ENCODE measurements at places on chromosomes 5 and 9. TPM values are rescaled to one million over a fixed set of nuclear protein-coding genes. Genes with fewer than 3 reads are reported as not detected.

The C5orf63 gene
- 3.7 TPM for polyA plus RNA-seq

The IGIP gene
- polyA plus RNA-seq = 0.83 TPM

DNA sequence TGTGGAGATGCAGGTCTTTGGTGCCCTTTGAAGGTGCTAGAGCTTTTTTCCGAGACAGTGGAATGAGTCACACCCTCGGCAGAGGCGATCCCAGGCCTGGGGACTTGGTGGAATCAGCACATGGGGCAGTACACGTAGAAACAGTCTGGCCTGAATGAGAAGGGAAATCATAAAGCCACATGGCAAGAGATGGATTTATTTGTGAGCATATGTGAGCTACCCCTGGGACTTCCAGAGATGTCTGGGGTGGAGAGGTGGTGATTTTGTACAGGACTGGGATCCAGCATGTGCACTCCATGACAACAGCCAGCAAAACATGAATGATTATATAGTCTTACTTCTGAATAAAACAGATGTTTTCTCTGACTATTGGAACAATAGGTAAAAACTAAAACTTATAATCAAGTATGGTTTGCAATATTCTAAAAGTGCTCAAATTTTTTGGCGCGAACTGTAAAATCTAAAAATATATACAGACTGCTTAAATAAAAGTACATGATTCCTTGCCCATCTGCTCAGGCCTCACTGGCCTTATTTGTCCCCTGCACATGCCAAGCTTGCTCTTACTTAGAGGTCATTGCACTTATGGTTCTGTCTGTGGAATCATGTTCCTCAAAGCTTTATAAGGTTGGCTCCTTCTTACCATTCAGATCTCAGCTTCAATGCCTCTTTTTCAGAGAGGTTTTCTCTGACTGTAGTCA lies 54.7 kb upstream of the SMARCA2 start:
- no peak for DNase-seq

DNA sequence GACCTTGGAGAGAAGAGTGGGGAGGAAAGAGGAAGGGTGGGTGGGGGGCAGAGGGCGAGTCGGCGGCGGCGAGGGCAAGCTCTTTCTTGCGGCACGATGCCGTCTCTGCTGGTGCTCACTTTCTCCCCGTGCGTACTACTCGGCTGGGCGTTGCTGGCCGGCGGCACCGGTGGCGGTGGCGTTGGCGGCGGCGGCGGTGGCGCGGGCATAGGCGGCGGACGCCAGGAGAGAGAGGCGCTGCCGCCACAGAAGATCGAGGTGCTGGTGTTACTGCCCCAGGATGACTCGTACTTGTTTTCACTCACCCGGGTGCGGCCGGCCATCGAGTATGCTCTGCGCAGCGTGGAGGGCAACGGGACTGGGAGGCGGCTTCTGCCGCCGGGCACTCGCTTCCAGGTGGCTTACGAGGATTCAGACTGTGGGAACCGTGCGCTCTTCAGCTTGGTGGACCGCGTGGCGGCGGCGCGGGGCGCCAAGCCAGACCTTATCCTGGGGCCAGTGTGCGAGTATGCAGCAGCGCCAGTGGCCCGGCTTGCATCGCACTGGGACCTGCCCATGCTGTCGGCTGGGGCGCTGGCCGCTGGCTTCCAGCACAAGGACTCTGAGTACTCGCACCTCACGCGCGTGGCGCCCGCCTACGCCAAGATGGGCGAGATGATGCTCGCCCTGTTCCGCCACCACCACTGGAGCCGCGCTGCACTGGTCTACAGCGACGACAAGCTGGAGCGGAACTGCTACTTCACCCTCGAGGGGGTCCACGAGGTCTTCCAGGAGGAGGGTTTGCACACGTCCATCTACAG lies 760 bp downstream of the NPR3 start:
- DNase-seq = no peak

The APC gene
- 1.5 TPM for polyA plus RNA-seq

The FCN2 gene
- polyA plus RNA-seq = not detected

All from foreskin keratinocyte (primary cell).